Hepatocyte (in vitro differentiated cells): ENCODE measurements at places on chromosomes 2 and 18.

- no peak for DNase-seq
Measured at GRCh38 chr2:38039121-38039910, 36.6 kb downstream of the CYP1B1 start.

GRCh38 chr2:181354626-181355025 lies 102.6 kb upstream of the ITGA4 start:
- no peak for DNase-seq

DNA sequence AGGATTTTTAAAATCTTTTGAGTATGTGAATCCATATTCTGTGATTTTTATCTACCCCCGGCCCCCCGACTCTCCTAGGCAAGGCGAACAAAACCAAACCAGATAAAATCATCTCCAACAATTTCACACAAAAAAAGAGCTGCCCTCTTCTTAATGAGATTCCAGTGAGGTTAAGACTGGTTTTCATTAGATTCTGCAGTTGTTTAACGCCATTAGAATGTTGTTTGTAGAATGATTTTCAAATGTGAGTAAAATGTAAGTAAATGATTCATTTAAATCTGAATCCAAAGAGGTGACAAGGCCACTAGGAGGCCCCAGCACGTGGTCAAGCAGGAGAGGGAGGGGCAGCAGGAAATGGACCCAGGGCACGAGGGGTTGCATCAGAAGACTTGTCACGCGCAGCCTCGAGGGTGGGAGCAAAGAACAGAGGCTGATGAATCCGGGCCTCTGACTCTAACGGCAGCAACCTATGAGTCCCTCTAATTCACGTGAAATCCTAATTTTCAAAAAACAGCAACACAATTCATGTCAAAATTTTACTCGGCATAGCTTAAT lies 24.3 kb upstream of the KLHL29 start:
- peak; percentile 48 for DNase-seq

GRCh38 chr2:70558195-70558808 lies 4.7 kb upstream of the TGFA start:
- DNase-seq: no peak

DNA sequence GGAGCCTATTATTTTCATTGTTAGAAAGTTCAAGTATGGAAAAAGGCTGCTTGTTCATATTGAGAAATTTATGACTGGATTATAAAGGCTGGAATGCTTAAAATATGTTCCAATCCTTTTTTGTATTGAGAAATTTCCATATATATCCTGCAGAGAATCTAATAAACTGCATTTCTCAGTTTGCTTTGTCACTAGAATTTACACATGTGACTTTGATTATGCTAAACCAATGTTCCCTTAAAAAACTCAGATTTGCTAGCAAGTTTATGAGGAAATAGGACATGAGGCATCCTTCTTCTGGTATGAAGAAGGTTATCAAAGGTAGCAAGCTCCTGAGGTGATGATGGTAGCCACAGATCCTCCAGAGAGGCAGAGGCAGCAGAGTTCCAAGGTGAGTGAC lies 29.2 kb upstream of the DSEL start:
- DNase-seq: no peak

DNA sequence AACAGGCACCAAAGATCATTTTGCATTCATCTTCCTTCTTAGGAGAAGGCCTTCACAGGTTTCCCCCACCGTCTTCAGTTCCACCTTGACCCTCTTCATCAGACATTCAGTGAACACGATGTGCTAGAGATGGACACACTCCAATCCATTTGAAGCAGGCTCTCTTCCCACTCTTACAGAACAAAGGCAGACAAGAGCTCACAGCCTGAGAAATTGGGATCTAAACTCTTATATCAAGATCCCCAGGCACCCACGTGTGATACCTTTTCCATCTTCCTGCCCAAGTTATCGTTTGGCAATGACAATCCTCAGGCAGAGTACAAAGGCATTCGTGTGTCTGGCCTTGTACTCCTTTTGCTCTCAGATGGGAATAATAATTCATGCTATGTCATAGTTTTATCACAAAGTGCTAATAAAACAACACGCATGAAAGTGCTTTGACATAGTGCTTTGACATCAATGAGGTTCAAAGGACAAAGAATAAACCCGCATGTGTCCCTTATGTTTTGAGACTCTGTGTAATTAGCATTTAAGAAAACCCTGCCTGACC lies 369.3 kb upstream of the KLHL29 start:
- DNase-seq: no peak

DNA sequence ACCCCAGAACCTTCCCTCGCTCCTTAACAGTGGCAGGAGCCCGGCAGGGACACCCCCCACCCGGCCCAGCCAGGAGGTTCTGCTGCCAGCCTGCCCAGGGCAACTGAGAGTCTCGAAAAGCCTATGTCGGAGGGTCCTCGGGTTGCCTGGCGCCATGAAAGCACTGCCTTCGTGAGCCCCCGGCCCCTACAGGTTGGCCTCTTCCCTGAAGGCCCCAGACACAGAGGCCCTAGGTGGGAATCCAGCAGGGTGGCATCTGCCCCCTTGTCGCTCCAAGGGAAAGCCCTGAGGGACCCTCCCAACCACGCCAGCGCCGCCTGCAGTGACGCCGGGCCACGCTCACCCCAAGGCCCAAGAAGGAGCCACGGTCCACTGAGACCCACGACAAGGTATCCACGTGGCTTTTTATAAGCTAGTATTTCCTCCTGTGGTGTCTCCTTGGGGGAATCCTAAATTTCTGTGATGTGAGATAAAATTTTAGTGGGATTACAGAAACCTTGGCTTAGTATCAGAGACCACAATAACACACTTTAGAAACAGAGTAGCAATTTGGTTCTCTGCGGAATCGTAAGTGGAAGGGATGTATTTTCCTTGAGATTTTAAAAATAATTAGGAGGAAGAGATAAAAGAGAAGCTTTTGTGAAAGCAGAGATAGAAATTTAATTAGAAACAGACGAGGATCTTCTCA lies 138.9 kb downstream of the HDAC4 start:
- DNase-seq: no peak

DNA sequence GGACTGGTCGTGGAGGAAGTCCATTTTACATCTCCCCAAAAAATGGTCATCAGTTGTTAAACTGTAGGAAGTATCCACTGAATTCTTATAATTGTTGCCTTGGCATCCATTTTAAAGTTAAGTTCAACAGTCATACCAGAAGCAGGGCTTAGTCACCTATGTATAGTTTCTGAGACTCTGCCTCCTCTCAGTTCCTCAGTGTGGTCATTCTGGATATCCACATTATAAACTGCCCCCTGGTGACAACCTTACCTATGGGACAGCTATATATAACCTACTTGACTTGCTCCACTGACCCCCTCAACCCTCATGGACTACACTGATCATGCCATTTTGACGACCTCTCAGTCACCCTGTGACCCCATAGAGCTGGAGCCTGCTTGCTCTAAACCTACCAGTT lies 617.0 kb downstream of the LRP1B start:
- DNase-seq: no peak

GRCh38 chr2:46672752-46673151 lies 193.4 kb downstream of the TMEM247 start:
- no peak for DNase-seq

DNA sequence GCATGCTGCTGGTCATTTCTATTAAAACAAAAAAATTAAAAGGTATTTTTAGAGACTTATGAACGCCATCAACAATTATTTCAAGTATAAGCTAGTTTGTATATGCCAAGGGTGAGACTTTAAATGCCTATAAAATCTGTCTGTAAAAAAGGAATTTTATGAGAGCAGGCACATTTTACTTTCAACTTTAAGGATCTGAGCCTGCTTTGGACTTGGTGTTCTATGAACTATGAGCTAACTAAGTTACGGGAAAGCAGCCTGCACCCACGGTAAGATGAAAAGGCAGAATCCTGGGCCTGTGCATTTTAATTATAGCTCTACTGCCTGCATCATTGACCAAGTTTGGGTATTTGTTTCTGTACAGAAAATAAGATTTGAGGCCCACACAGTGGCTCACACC lies 95.4 kb downstream of the PLEKHM3 start:
- DNase-seq: no peak

DNA sequence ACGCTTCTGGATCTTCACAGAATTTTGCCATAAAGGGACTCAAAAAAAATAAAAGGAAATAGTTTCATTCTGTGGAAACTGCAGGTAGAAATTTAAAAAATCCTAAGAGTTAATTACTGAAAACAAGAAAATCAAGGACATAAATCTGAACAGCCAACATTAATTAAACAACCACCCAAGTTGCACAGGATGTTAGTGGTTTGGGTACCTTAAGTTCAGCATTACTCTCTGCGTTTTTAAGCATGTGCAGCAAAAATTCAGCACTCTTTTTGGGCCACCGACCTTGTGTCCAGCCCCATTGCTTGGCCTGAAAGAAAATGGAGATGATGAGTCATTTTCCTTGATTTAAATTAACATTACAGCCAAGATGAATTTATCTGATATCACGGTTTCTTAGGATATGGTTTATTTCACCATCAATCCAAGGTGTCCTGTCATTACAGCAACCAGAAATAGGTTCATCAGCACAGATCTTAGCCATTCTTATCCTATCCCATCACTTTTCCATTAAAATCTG lies 3.3 kb upstream of the C18orf32 start:
- DNase-seq: no peak

DNA sequence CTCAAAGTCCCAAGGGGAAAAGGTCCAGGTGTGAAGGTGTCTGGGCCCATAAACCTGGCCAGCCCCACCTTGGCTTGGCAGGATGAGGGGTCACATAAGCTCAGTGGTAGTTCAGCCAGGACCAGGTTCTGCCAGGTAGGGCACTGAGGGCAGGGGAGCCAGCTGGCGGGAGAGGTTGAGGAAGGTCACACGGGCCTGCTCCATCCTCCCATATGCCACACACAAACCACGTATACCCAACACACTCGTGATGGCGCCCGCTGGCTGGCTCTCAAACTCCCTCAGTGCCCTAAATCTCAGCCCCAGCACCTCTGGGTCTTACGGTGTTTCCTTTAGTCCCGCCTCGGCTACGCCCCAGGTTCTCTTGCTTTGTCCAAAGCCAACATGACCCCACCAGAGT lies 160.5 kb downstream of the ZFP36L2 start:
- DNase-seq: no peak

DNA sequence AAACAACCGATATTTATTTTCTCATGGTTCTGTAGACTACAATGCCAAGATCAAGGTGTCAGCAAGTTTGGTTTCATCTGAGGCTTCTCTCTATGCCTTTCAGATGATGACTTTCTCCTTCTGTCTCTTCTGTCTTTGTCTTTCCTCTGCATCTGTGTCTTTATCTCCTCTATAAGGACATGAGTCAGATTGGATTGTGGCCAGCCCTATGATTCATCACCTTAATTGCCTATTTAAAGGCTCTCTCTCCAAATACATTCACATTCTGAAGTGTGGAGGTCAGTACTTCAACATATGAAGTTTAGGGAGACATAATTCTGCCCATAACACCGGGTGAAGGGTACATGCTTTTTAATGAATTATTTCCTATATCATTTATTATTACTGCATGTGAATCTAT lies 71.2 kb upstream of the CNTNAP5 start:
- peak; percentile 31 for DNase-seq

DNA sequence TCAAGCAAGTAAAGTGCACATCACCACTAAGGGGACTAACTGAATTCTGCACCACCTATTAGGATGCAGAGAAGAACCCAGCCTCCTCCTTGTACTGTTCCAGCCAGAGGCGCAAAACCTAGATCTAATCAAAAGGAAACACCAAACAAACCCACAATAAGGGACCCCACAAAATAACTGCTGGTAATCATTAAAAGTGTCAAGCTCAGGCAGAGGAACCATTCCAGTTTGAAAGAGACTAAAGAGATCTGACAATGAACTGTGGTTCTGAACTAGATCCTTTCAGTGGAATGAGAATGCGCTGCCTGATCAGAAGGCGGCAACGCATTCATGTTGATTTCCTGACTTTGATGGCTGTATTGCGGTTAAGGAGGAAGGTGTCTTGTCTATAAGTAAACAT lies 16.8 kb downstream of the HDLBP start:
- no peak for DNase-seq

DNA sequence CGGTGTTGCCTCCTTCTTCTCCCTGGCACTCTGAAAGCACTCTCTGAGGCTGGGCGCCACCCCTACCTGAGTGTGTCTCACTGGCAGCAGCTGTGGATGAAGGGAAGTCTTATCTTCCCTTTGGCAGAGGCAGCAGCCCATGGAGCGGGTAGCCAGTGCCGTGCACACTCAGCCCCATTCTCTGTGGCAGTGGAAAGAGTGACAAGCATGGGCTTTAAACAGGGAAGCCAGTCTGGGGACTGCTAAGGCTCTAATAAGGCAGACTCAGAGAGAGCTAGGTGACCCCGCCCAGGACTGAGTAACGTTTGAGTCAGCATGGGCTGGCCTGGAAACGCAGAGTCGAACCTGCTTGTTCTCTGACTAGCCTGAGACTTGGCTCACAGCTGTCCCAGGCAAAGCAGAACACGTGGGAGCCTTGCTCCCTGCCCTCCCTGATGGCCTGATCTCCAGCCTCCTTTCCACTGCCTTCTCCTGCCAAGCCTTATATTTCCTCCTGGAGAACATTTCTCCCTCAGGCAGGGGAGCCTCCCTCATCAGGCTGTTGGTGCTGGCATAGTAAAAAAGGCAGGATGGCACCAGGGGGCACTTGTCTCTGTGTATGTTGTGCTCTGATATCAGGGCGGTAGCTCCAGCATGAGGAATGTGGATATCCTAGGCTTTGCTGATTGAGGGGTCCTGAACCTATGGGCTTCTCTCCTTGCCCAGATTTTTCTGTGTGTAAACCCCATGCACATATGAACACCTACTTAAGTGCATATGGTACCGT lies 93.9 kb upstream of the LGALSL start:
- DNase-seq: peak; percentile 92

DNA sequence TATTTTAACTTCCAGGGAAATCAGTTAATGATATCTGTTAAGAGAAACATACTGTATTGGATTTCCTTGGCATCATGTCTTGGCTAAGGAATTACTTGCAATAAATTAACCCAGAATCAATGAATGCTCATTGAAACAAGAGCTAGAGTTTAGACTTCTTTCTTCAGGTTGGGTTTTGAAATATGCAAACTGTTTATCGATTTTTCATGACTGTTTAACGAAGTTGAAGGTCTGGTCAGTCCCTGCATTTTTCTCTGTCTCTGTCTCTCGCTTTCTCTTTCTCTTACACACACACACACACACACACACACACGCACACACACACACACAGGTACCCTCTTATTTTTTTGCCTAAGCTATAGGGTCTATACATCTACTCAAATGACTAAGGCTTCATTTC lies 981.0 kb downstream of the SUCLG1 start:
- DNase-seq: no peak

DNA sequence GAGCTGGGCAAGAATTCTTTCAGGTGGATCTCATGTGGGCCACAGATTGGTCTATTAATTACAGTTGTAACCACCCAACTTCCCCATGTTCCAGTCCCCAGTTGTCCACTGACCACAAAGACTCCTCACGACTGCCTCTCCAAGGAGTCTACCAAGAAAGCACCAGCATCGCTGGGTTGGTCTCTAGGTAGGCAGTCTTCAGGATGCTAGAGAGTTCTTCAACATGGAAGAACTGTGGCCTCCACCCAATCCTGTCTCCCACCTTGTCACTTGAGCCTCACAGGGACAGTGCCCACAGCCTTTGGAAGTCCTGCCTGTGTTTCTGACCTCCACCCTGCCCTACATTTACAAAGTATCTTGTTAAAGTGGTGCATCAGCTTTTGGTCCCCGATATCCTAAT lies 184.7 kb upstream of the FN1 start:
- DNase-seq: no peak

GRCh38 chr2:152523091-152523490 lies 188.1 kb downstream of the FMNL2 start:
- no peak for DNase-seq
